ENCODE measurements at places on chromosomes 1 and 21. TPM values are rescaled to one million over a fixed set of nuclear protein-coding genes. Genes with fewer than 3 reads are reported as not detected.

GRCh38 chr1:121525355-121525754 lies 340.6 kb downstream of the SRGAP2C start:
- DNase-seq, result no peak

GRCh38 chr1:107949467-107950253 lies 15.3 kb downstream of the VAV3 start:
- DNase-seq, result no peak

GRCh38 chr1:53508991-53509666 lies 49.9 kb downstream of the DMRTB1 start:
- DNase-seq, result no peak

Gene OR2L13
- total RNA-seq, result not detected

Gene PTPN22
- total RNA-seq, result 1.3 TPM
